ENCODE measurements at places on chromosomes 13 and 19.

- no peak for DNase-seq
These were observed 118.2 kb downstream of the SIPA1L3 start for GRCh38 chr19:38024992-38025908.

DNA sequence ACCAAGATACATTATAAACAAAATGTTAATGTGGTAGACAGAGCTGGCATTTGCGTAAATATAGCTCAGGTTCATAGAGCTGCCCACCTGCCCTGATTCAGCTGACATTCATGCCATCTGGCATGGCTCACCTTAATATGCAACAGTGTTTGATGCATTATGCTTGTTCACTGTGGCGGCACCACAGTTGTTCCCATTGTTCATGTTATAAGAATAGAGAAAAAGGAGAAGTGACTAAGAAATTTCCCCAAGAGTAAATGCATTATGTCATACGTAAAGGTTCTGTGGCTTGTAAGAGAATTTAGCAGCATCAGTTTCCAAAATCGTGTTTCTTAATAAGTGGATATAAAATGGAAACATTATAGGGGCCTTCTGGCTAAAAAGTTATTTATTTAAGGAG, 4.5 kb downstream of the CCNA1 start:
- DNase-seq: no peak

GRCh38 chr19:1648920-1649541, 3.4 kb downstream of the TCF3 start:
- DNase-seq: no peak

GRCh38 chr19:45528744-45529419, 21.6 kb downstream of the VASP start:
- DNase-seq: no peak

- DNase-seq: no peak
These were observed 16.9 kb upstream of the CD22 start for GRCh38 chr19:35311901-35312665.
